ENCODE measurements at places on chromosomes 4 and X.
A peak's percentile ranks its signal among the peaks of the same experiment; 100 is the strongest.

GRCh38 chr4:8913121-8913857 lies 41.6 kb upstream of the HMX1 start:
- DNase-seq: peak; percentile 35

GRCh38 chr4:2302387-2303119 lies 40.6 kb upstream of the MXD4 start:
- no peak for DNase-seq

GRCh38 chr4:73653695-73654106 lies 33.5 kb upstream of the RASSF6 start:
- DNase-seq: peak; percentile 73

- peak; percentile 59 for DNase-seq
Measured at GRCh38 chrX:103254171-103254824, 657 bp downstream of the TCEAL8 start.

- no peak for DNase-seq
Measured at GRCh38 chr4:96787766-96788165, 947.9 kb downstream of the PDHA2 start.

DNA sequence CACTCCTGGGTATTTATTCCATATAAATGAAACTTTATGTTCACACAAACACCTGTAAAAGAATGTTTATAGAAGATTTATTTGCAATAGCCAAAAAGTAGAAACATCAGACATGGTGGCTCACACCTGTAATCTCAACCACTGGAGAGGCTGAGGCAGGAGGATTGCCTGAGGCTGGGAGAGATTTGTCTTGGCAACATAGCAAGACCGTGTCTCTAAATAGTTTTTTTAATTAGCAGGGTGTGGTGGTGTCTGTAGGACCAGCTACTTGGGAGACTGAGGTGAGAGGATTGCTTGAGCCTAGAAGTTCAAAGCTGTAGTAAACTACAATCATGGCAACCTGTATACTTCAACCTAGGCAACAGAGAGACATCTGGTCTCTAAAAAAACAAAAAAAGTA lies 27.7 kb upstream of the NFKB1 start:
- DNase-seq: no peak

DNA sequence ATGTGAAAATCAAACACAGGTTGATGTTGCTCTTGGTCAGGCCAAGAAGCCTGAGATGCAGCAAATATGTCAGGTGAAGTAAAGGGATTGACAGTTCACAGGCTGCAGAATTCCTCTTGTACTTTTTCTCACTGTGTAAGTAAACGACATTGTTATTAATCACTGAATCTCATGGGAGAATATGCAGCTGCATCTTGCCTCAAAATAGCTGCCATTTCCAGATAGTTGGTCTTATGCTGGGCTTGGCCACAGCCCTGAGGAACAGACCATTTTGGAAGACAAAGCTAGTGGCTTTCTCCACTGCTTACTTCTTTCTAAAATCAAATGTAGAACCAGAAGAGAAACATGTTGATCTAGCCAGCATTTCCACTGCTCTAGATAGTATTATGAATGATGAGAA lies 403.4 kb upstream of the NR3C2 start:
- DNase-seq: no peak

- DNase-seq: peak; percentile 15
Measured at GRCh38 chr4:119626420-119626819, 2.2 kb downstream of the PDE5A start.

DNA sequence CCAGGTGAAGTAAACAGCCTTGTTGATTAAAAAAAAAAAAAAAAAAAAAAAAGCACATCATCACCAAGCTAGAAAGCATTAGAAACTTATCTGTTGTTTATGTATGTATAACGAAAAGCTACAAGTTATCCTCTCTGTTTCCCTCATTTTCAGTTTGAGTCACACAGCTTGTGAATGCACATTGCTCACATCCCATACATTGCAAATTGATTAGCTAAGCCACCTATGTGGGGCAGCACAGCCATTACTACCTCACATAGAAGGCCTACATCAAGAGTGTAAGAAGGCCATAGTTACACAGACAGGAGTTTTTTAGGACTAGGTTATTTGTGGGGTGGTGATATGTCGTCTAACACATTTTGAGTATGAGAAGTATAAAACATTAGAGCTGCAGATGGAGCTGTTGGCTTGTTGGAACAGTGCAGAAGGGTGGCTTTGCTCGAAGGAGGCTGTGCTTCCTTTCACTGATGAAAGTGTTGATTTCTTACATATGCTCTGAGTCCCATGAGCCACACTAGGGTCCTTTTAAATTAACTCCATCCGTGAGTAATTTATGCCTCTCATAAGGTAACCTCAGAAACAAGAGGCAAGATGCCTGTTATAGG lies 431.6 kb downstream of the GABRG1 start:
- DNase-seq: no peak

- peak; percentile 53 for DNase-seq
Measured at GRCh38 chrX:50988649-50989048, 78.1 kb downstream of the BMP15 start.

DNA sequence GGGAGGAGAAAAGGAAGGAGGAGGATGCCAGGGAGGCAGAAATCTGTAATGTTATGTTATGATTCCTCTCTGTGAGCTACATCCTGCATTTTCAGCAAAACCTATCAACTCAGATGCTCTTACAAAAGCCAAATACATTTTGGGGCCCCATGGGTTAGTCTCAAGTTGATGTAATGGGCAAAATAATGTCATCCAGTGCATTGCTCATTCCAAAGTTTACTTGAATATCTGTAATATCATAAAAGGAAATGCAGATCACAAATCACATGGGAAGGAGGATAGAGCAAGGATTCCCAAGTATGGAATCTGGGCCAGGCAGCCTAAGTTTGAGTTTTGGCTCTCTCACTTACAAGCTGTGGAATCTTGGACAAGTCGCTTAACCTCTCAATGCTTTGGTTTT lies 74.9 kb upstream of the SOD3 start:
- no peak for DNase-seq

DNA sequence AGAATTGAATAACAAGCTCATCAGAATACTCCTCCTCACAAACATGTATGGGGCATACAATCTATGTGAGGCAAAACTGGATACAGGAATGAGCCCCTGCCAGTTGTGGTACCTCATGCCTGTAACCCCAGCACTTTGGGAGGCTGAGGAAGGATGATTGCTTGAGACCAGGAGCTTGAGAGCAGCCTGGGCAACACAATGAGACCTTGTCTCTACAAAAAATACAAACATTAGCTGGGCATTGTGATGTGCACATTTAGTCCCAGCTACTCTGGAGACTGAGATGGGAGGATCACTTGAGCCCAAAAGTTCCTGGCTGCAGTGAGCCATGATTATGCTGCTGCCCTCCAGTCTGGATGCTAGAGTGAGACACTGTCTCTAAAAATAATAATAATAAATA lies 611.0 kb downstream of the NLGN4X start:
- DNase-seq: no peak

DNA sequence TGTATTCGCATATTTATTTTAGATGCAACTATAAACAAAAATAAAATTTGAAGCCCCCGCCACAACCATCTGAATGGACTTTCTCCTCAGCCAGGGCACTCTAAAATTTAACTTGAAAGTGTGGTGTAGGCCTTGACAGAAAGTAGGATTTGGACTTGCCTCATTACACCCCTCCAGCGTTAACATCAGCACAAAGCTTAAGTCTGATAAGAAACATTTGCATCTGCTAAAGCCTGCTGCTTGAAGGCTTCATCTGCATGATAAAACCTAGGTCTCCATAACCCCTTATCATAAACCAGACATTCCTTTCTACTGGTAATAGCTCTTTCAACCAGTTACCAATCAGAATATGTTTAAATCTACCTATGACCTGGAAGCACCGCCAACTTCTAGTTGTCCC lies 1046.5 kb downstream of the FAT4 start:
- no peak for DNase-seq

DNA sequence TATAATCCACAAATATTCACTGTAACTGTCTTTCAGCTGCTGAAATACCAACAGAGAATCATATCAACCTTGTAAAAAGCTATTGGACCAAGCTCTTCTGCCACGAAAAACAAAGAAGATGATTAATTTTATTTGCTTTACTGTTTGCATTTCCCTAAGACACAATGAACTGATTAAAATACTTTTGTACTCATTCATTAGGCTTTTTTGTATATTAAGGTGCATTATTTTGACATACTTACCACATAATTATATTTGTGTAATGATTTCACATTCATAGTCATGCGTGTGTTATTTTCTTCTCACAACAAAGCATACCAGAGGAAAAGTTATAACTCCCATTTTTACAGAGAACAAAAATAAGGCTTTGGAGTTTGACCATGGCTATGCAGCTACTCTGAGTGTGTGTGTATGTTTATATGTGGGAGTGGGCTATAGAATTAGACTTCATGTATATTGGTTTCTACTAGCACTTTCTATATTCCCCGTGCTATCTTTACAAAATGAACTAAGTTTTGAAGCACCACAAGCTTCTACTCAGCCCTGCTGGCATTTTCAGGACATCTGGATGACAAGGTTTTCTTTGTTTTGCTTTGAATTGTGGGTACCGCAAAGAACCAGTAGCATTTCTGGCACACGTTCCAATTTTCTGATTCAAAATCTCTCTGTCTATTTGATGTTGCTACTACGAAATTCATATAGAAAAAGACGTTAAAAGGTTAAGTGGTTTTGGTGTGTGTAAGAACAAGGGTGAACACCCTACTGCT lies 11.0 kb upstream of the FGF5 start:
- peak; percentile 71 for DNase-seq

DNA sequence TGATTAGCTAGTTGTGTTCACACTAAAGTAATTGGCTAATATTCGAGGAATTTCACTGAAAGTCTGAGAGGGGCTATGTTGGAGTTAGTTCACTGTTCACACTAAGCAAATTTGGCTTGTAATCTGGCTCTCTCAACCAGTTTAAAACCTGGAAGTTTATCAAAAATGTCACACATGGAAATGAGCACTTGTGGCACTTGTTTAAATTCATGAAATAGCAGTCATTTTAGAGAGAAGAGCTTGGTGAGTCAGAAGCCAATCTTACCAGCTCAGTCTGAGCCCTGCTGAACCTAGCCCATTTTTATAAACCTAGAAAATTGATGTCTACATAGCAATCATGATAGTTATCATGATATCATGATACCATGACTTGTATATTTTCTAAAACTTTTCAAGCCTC lies 90.7 kb upstream of the JADE1 start:
- peak; percentile 79 for DNase-seq

- DNase-seq: no peak
Measured at GRCh38 chr4:162732876-162733275, 433.8 kb downstream of the NAF1 start.

DNA sequence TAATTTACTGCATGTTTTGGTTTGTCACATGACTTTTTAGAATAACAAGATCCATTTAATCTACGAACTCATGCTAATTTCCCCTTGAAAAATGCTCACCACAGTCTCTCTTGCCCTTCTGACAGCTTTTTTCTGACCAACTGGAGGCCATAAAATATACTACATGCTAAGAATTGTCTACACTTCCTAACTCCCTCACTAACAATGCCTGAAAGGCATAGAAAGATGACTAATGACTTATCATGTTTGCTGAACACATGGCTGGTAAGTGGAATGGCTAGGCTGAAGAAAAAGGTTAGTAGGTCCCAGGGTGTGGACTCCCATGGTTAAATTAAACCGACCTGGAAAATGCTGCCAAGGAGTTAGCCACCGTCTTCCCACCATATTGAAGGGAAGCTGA lies 309.9 kb downstream of the SPOCK3 start:
- no peak for DNase-seq

- DNase-seq: no peak
Measured at GRCh38 chrX:8183346-8183745, 12.3 kb upstream of the VCX2 start.

DNA sequence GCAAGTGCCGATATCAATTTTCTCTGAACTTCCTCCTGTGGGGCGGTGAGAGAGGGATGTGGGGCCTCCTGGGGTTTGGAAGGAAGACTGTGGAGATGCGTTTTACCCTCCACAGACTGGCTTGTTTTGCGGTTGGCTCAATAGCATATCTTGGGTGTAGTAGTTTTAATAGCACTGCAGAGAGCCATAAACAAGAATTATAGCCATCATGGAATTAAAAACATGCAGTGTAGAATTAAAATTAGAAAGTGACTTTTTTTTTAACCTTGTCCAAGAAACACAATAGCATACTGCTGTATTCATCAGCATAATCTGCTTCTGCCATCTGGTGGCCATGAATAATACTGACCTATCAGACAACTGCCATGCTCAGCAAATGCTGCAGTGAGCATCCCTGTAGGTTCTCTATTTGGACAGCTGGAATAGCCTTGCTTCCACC lies 47.3 kb upstream of the SCML1 start:
- peak; percentile 66 for DNase-seq

GRCh38 chr4:113169368-113169767 lies 119.9 kb downstream of the ANK2 start:
- DNase-seq: no peak

- no peak for DNase-seq
Measured at GRCh38 chr4:63269156-63269555, 1140.1 kb downstream of the TECRL start.

DNA sequence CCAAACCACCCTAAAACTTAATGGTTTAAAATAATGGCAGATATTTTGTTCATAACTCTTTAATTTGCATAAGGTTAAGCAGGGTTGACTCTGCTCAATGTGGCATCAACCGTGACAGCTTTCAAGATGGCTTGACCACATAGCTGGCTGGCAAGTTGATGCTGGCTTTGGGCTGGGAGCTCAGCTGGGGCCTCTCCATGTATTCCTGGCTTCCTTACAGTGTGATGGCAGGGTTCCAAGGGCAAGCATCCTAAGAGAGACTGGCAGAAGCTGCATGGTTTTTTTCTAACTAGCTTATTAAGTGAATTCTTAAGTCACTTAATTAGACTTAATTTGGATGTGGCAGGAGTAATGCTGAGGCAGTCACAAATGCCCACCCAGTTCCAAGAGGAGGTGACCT lies 4.5 kb downstream of the RP2 start:
- DNase-seq: peak; percentile 46

DNA sequence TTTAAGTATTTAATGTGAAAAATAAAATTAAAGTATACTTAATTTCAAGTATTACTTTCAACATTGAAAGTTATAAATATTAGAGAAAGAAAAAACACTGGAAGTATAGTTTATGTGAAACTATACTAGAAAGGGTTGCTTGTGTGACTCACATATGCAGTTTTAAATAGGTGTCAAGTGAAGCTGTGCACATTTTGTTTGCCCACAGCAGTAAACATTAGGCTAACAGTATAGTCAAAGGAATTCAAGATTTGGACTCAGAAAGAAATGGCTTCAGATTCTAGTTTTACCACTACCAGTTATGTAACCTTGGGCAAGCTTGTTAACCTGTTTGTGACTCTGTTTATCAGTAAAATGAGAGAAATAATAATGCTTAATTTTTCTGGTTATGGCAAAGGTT lies 148.2 kb downstream of the FAM47B start:
- DNase-seq: no peak

DNA sequence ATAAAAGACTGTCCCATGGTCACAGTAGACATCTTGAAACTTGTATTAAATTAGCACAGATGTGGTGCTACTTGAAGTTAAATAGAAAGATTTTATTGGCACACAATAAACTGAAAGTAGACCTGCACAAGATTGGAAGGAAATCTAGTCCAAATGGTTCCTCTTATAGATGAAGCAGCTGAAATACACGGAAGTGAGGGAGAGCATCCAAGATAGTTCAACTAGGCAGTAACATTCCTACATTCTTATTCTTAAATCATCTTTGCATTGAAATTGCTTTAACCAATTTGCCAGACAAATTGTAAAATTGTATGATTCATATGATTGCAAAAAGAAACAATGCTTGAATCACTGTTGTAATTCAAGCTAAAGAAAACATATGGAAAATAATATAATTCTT lies 87.6 kb upstream of the VCX3B start:
- no peak for DNase-seq
